ENCODE measurements at places on chromosomes 2 and 18.

DNA sequence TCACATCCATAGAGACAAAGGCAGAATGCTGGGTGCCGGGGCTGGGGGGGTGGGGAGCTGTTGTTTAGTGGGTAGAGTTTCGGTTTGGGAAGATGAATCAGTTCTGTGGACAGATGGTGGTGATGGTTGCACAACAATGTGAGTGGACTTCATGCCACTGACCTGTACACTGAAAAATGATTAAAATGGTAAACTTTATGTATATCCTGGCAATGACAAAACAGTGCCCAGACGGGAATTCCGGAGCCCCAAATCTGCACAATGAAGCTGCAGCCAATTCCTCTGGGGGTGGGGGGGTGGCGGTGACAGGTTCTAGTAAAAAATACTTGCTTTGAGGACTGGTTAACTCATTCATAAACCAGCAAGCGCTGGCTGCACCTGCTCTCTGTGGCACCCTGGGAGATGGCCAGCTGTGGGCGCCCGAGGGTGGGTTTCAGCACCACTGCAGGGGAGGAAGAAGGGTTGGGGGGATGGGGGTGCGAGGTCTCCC is 81.8 kb upstream of the HPCAL1 start:
- DNase-seq = no peak

DNA sequence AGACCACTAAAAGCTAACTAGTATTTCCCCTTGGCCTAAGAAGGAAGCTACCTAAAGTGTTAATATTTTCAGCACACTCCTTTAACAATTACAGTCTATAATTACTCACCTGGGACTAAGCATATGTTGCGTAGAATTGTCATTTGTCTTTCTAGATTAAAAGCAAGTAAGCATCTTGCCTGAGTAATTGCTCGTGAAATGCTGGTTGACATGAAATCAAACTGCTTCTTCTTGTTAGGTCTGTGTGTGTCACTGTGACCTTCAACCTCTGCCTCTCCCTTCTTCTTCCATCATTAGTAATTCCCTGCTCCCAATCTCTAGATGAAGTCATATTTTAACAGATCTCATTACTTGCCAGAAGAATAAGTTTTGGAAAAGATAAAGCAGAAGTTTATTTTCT is 212.2 kb downstream of the XIRP2 start:
- DNase-seq = no peak

DNA sequence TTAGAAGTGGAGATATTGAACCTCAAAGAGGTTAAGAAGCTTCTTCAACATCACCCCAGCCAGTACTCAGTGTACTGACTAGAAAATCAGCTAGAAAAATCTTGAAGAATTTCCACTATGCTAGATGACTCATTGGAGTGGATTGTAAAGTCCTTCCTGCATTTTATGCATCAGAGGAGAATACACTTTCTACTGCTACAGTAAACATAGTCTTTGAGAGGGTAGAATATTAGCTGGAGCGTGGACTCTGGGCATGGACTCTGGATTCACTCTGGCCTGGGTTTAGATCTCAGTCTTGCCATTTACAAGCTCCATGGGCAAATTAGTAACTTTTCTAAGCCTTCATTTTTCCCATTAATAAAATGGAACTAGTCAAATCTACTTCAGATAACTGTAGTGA is 215.9 kb downstream of the IRS1 start:
- no peak for DNase-seq

DNA sequence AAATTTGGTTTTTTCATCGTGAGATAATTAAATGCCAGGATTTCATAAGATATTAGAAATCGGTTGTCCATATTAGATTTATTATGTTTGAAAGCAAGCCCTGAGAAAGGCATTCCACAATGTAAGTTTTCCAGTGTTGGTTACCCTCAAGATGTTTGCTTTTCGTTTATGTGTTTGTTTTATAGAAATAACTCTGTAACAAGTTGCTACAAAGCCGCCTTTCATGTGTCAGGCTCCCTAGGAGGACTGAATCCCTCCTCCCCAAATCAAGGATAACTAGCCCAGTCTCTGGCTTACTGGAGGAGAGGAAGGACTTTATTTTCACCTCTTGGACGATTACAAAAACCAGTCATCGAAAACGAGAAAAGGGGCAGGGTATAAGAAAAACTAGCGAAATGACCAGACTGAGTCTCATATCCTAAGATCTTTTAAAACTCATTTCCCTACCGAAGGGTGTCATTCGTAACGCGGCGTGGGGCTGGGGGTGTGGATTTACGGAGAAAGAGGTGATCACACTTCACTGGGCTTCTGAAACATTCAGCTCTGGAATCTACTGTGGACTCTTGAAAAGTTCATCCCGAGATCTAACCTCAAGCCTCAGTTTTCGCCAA is 1.0 kb upstream of the PEX13 start:
- DNase-seq = no peak

- DNase-seq = no peak
These were observed 21.3 kb downstream of the PIGN start for GRCh38 chr18:62165583-62165982.

DNA sequence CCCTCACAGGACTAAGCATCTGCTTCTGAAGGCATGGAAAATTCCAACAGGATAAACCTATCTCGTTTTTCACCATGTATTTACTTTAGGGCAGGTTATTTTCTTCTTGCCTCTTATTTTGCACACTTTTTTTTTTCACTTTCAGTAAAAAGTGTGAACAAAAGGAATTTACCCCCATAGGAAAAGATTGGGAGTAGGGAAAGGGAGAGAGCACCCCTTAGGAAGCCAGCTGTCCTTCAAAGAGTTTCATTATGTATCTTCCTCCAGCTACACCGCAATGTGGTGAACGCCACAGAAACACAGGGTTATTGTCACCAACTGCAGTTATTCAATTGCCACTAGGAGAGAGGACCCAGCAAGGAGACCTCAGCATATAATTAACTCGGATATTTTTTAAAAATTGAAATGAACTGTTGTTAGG is 286.2 kb upstream of the VRK2 start:
- DNase-seq = no peak

- DNase-seq = no peak
These were observed 262.8 kb upstream of the AGAP1 start for GRCh38 chr2:235230821-235231601.

DNA sequence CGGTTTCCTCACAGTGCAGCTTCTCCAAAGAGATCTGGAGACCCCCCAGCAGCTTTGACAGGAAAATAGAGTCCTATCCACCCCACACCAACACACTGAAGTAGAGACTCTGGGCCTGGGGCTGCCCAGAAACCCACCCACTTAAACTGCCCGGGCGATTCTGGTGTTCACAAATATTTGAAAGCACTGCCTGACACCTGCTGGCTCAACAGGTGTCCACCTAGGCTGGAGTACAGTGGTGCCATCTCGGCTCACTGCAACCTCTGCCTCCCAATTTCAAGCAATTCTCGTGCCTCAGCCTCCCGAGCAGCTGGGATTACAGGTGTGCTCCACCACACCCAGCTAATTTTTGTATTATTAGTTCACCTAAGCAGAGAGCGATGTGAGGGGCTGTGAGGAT is 5.3 kb downstream of the STEAP3 start:
- DNase-seq = no peak

- no peak for DNase-seq
These were observed 29.5 kb downstream of the KIAA2012 start for GRCh38 chr2:202102425-202103000.

GRCh38 chr18:984004-984403 is 79.3 kb downstream of the ADCYAP1 start:
- no peak for DNase-seq
